Glomerular endothelial cell (primary cell): ENCODE measurements at places on chromosomes 7 and 10.

GRCh38 chr10:25615926-25616325, 318.1 kb upstream of the MYO3A start:
- no peak for DNase-seq

DNA sequence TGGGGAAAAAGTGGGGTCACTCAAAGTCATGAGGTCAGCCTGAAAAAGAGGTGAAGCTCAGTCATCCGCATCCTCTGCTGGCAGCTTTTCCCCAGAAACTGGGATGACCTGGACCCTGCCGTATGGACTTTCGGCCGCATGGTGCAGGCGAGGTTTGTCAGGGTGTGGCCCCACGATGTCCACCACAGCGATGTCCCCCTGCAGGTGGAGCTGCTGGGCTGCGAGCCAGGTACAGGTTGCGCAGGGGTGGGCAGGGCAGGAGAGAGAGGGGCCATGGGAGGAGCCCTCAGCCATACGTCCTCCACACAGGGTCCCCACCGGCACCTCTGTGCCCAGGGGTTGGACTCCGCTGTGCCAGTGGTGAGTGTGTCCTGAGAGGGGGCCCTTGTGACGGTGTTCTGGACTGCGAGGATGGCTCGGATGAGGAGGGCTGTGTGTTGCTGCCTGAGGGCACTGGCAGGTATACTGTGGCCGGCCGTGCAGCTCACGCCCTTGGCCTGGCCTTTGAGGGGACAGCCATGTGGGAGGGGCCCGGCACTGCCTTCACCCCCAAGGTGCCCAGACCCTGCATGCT, 23.0 kb upstream of the ZNF467 start:
- no peak for DNase-seq

DNA sequence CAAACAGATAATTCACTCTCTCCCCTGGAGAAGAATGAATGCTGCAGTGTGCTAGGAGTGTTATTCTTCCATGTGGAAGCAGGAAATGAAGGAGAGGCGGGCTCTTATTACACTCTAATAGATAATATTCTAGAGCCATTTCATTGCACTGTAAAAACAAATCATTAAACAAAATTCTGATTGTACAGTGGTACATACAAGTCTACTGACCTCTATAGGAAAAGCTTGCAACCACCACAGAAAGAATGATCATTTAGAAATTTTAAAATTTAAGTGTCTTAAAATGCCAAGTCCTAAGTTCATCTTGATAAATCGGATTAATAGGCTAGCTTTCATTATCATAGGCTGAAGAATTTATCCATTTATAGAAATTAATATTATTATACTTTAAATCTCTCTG, 960.3 kb upstream of the LRRN3 start:
- no peak for DNase-seq

DNA sequence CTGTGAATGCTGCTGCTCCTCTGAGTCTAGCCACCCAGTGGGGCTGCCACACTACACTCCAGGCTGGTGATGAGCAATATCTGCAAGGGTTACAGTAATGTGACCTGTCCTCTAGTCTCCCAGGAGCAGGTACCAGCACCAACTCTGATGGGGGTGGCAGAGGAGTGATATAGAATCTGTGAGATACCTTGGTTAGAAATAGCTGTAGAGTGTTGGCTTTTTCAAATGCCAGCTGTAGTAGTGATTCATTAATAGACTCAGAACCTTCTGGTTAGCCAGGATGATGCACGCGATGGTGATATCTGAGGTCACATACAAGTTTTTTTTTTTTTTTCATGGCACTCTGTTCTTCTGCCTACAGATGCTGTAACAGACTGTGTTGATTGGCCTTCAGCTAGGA, 757.1 kb downstream of the INHBA start:
- DNase-seq = no peak

DNA sequence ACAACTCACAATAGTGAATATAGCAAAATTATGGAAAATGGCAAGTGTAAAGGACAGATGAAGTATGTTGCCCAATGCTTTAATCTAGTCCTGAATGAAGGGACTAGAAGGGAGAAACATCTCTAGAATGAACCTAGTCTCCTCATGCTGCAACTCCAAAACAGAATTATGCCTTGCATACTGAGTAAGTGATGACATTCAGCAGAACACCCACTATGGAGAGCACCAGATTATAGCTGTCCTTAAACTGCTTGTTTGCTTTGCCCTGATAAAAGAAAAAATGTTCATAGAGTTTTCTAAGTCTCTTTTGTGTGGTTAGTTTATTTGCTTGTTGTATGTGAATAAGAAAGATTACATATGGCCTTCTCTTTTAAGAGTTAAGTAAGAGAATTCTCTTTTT, 7.8 kb upstream of the HGF start:
- no peak for DNase-seq

DNA sequence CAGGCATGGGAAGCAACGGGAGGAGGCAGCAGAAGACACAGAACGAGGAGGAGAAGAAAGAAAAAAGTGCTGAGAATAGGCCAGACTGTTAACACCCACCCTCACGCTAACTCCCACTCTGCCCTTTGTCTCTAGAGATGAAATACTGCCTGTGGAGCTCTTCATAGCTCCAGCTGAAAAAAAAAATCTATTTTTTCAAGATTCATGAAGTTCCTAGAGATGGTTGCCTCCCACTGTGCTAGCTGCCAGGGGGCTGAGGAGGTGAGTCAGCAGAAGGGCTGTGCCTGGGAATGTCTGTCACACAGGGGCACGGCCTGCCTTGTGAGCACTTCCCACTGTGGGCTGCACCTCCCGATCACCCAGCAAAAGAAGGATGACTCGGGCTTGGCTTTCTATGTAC, 144.5 kb downstream of the RNF216 start:
- no peak for DNase-seq

- DNase-seq = no peak
These were observed 121.3 kb upstream of the GDF10 start for GRCh38 chr10:47178537-47179290.

- DNase-seq = no peak
These were observed 50.5 kb downstream of the TASOR2 start for GRCh38 chr10:5735119-5735518.

DNA sequence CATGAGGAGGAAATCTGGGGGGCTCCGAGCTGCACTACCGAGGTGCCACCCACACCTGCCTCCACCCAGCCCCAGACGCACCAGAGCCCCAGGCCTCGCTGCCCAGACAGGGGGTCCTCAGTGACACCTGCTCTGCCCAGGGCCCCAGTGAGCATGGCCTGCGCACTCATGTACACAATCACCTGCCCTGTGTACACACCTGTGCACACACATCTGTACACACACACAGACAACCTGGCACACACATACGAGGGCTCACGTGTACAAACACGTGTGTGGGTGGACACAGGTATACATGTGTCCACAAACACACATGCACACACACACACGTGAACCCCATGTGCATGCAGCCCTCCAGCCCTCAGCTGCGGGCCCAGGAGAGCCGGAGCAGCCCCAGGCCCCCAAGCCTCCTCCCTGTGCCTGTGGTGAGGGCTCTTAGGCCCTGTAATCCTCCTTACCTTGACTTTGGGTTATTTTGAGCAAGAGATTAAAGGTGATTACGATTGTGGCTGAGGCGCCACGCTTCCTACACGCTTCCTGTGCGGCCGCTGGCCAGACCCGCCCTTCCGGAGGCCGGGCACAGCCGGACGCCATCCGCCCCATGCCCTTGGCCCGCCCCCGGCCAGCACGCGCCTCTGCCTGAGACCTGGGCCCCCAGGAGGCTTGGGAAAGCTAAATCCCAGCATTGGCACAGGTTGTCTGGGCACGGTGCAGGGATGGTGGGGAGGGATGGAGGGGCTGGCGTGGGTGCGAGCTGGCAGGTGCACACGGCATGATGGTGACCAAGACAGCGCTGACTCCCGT, 71.9 kb downstream of the ELFN1 start:
- DNase-seq = no peak

DNA sequence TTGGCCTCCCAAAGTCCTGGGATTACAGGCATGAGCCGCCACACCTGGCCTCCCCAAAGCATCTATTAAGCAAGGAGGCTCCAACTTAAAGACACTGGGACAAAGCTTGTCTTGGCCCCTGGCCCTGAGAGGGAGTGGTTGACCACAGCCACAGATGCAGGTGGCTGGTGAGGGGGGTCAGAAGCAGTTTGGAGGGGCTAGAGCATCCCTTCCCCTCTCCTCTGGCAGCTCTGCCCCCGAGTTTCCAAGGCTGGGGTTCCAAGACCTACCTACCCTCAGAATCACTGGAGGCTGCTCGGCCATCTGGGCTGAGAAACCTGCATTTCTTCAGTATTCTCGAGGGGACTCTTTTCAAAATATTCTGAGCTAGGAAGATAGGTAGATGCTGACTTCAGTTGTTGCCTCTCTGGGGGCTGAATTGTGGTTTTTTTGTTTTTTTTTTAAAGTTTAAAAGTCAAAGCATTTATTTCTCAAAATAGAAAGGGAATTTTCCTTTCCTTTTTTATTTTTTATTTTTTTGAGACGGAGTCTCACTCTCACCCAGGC, 32.6 kb downstream of the DDIT4 start:
- no peak for DNase-seq
